Stimulated activated CD4-positive, alpha-beta T cell treated with anti-CD3 and anti-CD28 coated beads, Interleukin-2, amount 100 ng/mL, for 4 hours (primary cell): ENCODE measurements at places on chromosomes 6 and 20.
A peak's percentile ranks its signal among the peaks of the same experiment; 100 is the strongest.

DNA sequence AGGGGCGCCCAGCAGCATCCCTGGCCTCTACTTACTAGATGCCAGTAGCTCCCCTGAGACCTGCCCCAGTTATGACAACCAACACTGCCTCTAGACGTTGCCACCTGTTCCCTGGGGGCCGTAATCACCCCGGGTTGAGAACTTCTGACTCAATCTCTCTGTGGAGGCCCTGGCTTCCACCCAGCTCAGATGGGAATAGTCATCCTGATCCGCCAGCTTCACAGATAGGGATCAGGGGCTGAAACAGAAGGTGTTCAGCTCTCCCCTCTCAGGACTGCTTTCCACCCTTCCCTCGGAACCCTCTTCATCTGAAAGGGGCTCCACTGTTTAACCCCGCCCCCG lies 3.3 kb downstream of the CAPN11 start:
- no peak for DNase-seq

GRCh38 chr20:43235998-43236397 lies 46.3 kb upstream of the PTPRT start:
- DNase-seq, result no peak

DNA sequence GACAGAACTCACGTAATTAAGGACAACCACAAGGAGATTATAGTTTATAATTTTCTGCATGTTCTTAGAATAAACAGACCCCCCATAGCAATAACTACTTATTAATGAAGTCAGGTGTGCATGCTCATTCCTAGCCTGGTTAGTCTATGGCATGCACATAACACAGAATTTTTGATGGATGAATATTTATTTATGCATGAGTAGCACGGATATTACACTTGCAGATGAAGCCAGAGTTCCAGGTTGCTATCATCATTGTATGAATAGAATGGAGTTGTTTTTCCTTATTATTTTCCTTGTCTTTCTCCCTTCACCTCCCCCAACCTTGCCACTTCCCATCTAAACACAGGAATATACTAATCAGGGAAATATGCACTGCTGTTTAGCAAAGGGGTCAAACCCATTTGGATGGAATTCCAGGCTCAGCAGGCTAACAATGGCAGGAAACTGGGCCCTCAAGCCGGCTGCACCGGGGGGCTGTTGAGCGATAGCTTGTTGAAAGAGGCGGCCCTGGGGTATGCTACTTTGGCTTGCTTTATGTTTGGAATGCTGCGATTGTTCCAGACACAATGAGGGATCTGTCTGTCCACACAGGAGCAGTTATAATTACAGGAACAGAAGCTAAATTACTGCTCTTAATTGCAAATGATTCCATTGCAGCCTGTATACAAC lies 112.6 kb downstream of the TMEM170B start:
- DNase-seq, result no peak

DNA sequence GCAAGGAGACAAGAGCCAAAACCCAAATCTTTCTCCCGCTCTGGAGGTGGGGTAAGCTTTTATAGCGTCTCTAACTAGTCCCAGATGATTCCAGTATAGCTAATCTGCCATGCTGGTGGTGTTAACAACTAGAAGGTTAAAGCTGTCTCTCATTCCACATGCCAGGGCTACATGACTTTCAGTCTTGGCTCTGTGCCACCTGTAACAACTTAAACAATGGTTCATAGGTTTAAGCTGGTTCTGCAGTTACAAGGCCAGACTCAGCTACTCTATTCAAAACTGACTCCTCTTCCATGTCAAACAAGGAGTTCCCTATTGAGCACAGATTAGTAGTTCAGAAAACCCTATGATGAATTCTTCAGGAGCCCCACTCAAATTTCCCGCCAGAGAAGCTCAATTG lies 128.9 kb downstream of the ELOVL4 start:
- DNase-seq, result no peak

- DNase-seq, result no peak
These were observed 98.9 kb upstream of the MAFB start for GRCh38 chr20:40787941-40788340.

DNA sequence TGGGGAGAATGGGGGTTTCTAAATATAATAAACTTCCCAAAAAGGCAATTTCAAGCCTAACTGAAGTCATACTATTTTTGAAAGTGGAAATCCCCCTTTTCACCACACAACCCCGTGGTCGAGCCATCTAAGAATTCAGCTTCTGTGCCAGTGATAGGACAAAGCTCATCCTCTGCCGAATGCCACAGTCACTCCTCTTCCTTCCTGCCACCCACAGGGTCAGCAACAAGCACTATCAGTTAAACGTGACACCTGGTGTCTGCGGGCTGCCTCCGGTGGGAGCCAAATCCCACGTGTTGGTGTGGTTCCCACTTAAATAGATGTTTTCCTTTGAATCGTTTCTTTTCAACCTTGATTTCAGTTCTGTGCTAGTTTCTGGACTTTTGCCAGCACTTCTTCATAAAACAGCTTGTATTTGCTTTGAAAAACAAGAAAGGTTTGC lies 60.7 kb downstream of the TNFAIP3 start:
- DNase-seq, result peak; percentile 79

DNA sequence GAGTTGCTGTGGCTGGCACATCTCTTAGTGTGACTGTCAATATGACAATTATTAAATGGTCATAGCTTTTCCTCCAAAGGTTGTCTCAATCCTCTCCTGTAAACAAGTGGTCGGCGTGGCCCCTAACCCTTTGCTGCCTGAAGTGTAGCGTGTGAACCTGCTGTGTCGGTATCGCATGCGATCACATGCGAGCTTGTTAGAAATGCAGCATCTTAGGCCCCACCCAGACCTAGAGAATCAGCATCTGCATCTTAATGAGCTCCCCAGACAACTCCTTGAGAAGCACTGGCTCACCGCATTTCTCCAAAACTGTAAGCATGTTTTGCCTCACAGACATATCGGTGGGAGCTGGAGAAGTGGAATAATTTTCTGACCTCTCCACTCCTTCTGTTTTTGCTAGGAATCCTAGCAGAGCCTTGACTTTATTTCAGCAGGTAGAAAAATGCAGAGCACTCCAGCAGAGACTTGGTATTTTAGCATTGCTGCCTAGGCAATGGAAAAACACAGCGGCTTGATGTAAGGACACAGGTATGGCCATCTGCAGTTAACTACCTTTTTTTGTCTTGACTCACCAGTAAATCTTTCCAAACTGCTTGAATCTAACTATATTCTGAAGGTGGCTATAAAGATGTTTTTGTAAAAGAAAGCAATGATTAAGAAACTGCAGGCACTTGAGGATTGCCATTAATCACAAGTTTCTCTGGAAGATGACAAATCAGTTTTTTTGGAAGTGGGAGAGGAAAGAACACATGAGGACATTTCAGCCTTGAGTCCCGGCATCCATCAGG lies 67.6 kb downstream of the PSMG4 start:
- no peak for DNase-seq

- no peak for DNase-seq
These were observed 360.1 kb downstream of the PLCB1 start for GRCh38 chr20:8492173-8492572.

GRCh38 chr6:38876475-38876874 lies 161.4 kb downstream of the DNAH8 start:
- DNase-seq, result no peak

- DNase-seq, result no peak
These were observed 21.5 kb downstream of the SYNJ2 start for GRCh38 chr6:158002951-158003853.

GRCh38 chr6:42766163-42766670 lies 15.6 kb upstream of the BICRAL start:
- DNase-seq, result no peak

GRCh38 chr6:135798751-135799515 lies 52.6 kb upstream of the PDE7B start:
- DNase-seq, result no peak

DNA sequence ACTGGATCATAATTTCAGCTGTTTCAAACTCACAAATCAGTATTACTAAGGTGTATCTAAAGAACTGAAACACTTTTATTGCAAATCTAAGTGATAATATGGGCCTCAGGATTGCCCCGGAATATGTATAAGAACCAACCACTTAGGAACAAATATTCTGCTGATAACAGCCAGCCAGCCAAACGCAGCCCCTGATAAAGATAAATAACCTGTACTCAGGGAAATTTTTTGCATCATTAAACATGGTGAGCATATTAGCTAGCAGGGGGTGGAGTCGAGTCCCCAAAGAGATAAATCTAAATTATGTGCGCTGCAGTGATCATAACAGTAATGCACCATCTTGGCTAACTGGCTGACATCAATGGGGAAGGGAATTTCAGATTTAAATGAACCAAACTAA lies 410.2 kb upstream of the MAP3K7 start:
- no peak for DNase-seq

- no peak for DNase-seq
These were observed 49.7 kb downstream of the EPHA7 start for GRCh38 chr6:93369586-93370134.

GRCh38 chr20:40655451-40655850 lies 33.6 kb downstream of the MAFB start:
- DNase-seq, result no peak

GRCh38 chr6:40735121-40735520 lies 148.0 kb upstream of the LRFN2 start:
- DNase-seq, result no peak

GRCh38 chr6:166354143-166354542 lies 11.8 kb upstream of the SFT2D1 start:
- DNase-seq, result no peak

DNA sequence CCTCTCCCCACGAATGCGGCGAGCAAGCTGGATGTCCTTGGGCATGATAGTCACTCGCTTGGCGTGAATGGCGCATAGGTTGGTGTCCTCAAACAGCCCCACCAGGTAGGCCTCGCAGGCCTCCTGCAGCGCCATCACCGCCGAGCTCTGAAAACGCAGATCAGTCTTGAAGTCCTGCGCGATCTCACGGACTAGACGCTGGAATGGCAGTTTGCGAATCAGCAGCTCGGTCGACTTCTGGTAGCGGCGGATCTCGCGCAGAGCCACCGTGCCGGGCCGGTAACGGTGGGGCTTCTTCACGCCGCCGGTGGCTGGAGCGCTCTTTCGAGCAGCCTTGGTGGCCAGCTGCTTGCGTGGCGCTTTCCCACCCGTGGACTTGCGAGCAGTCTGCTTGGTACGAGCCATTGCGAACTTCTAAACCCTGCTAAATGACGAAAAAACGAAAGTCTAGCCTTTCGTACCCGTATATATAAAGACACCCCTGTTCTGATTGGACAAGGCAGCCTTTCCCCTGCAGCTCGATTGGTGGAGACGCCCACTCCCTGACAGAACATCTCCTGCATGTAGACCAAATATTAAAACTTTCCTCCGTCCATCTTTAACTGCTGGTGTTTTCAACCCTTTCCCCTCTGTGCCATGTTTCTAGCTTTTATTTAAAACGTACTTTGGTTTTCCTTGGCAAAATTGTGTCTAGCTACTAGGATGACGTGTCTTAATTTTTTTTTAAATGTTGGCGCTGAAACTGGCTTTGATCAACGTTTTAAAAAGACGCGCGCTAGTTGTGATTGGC lies 109.8 kb downstream of the HFE start:
- DNase-seq, result peak; percentile 77

DNA sequence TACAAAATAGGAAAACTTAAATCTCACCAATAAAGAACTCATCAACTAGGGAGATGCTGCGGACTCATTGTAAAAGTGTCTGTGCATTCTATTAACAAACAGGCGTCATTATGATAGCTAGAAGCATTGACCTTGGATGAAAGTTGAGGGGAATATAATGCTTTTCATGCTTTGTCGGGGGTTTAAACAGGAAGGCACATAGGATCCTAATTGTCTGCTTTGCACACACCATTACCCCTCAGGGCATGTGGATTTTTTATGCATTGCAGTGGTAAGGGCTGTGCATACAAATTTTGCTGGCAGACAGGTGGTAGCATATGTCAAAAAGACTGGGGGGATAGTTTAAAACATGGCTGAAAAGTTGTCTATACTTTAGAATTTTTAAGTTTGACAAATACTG lies 447.9 kb upstream of the PLCB4 start:
- no peak for DNase-seq

DNA sequence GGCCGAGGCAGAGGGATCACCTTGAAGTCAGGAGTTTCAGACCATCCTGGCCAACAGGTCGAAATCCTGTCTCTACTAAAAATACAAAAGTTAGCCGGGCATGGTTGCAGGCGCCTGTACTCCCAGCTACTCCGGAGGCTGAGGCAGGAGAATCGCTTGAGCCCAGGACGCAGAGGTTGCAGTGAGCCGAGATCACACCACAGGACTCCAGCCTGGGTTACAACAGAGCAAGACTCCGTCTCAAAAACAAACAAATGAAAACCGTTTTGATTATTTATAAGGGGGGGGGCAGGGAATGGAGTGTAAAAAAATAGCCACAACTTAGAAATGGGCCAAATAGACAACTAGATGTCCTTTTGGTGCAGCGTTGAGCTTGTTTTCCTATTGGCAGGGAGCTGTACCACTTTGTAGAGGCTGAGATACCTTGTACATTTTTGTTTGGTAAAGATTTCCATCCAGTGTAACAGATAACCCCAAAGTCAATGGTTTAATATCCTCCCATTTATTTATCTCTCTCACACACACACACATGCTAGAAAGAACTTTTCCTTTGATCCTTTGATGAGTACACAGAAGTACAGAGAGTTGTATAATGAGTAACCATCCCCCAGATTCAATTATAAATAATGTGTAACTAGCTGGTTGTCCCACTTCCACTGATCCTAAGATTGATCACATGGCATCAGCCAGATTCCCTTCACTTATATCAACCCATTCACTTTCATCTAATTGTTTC lies 477.5 kb downstream of the PRKN start:
- no peak for DNase-seq

DNA sequence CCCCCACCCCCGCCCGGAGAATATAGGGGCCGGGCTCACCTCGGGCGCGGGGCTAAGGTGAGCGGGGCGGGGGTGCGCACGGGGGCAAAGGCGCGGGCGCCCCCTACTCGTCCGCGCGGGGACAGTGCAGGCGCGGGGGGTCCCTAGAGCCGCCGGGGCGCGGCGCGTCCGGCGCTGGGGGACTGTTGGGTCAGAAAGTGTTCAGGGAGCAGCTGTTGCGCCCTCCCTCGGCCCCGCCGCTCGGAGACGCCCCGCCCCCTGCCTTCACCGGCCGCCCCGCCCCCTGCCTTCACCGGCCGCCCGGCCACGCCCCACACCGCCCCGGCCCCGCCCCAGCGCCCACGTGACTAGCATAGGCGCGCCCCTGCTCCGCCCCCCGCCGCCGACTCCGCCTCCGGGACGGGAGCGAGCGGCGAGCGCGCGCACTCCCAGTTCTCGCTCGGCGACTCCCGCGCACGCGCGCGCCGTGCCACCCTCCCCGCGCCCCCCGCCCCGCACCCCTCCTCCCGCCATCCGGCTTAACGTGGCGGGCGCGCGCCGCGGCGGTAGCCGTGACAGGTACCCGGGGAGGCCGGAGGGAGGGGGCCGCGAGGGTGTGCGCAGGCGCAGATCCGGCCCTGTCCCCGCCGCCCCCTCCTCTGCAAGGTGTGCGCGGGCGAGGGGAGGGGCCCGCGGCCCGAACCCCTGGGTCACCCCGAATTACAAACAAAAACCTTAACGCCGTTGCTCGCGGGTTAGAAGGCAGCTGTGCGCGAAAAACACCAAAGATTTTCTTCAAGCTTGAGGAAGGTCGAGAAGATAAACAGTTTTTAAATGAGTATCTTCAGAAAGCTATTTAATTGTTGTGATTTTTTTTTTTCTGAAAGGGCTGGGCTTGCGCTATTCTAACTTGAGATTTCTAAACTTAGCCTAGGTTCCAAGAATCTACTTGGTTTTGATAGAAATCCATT lies 704 bp upstream of the ZNF217 start:
- peak; percentile 96 for DNase-seq

- no peak for DNase-seq
These were observed 207.0 kb downstream of the THBS2 start for GRCh38 chr6:169046483-169047192.

GRCh38 chr6:150254770-150255169 lies 111.9 kb downstream of the PPP1R14C start:
- no peak for DNase-seq
